ENCODE measurements at places on chromosomes 11 and 22.

- no peak for DNase-seq
These were observed 29.4 kb downstream of the CCDC90B start for GRCh38 chr11:83256602-83257340.

DNA sequence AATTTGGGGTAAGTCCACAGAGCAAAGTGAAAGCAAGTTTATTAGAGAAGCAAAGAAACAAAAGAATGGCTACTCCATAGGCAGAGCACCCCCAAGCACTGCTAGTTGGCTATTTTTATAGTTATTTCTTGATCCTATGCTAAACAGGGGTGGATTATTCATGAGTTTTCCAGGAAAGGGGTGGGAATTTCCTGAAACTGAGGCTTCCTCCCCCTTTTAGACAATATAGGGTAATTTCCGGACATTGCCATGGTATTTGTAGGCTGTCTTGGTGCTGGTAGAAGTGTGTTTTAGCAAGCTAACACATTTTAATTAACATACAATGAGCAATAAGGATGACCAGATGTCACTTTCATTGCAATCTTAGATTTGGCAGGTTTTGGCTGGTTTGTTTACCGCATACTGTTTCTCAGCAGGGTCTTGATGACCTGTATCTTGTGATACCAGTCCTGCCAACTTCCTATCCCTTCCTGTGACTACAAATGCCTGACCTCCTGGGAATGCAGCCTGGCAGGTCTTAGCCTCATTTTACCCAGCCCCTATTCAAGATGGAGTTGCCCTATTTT is 937 bp upstream of the C1QTNF6 start:
- DNase-seq: no peak

- DNase-seq: no peak
These were observed 118.3 kb downstream of the CD44 start for GRCh38 chr11:35257281-35257680.

GRCh38 chr11:75503531-75504099 is 22.1 kb downstream of the GDPD5 start:
- DNase-seq: no peak

GRCh38 chr22:31295360-31295759 is 3.1 kb upstream of the PIK3IP1 start:
- DNase-seq: no peak

DNA sequence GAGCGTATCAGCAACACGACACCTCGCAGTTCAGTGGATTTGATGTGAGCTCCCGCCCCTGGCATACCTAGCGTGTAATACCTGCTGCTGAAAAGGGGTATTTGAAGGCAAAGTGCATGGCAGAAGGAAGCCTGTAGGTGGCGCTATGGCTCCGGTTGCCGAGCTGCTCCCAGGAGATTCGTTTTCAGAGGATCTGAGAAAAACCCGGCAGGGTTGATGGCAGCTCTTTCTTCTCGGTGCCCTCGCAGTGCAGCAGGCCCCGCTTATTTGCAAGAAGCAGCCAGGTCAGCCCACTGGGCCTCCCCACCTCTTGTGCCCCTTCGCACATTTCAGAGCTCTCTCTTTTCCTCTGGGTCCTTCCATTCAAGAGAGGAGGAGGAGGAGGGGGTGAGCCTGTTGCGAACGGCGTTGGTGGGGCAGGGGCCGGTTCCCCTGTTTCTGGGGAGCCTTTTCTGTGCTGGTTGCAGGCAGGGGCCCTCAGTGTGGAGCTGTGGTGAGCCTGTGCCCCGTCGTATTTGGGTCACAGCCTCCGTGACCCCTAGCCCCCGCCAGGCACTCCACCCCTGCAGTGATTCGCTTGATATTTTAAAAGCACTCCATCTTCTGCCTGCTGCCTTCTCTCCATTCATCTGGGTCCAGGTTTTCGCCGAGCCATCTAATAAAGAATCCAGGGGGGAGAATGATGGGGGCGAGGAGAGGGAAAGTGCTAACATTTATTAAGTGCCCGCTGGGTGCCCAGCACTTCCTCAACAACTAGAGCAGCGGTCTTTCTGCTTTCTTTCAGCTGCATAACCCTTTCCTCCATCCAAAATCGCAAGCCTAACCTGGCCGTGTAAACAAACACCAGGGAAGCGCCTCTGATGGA is 85.3 kb upstream of the SYT13 start:
- DNase-seq: peak; percentile 87

GRCh38 chr22:46577368-46578249 is 40.2 kb upstream of the CELSR1 start:
- DNase-seq: no peak

- no peak for DNase-seq
These were observed 85.2 kb downstream of the FLI1 start for GRCh38 chr11:128779036-128779435.

- DNase-seq: no peak
These were observed 40.2 kb downstream of the SNX19 start for GRCh38 chr11:130876100-130876499.

DNA sequence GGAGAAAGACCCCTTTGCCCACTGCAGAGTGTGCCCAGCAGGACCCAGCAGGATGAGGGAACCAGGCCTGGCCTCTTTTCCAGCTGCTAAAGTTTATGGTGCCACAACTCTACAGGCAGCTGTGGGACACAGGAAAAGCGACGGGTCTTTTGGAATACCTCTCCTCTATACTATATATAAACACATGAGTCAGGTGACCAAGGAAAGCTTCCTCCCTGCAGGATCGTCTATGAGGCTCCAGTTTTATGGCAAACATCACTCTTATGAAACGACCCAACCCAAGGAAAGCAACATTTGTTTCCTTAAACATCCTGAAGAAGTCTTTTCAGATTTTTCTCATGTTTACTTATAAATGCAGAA is 102.8 kb upstream of the AKIP1 start:
- DNase-seq: no peak

DNA sequence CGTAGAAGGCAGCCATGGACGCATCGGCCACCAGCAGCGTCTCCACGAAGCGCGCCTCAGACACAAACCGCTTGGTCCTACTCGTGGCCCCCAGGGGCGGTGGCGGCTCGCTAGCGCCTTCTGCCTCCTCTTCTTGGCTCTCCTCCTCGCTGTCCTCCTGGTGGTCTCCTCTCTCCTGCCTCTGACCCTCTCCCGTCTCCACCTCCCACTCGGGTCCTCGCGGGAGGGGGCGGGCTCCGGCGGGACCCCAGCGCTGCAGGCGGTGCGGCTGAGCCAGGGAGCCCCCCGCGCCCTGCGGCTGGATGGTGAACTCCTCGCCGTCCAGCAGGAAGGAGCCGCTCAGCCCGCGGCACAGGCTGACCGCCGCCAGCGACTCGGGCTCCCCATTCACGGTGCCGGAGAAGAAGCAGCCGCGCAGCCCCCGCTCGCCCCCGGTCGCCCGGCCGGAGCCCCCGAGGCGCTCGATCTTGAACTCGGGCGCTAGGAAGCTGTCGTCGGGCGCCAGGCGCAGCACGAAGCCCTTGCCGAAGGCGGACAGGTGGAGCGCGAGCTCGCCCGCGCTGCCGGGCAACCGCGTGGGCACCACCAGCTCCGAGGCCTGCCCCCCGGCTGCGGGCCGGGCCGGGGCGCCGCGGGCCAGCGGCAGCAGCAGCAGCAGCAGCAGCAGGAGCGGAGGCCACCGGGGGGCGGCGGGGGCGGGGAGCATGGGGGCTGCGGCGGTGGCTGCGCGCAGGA is 661 bp downstream of the ADAMTS8 start:
- DNase-seq: no peak

DNA sequence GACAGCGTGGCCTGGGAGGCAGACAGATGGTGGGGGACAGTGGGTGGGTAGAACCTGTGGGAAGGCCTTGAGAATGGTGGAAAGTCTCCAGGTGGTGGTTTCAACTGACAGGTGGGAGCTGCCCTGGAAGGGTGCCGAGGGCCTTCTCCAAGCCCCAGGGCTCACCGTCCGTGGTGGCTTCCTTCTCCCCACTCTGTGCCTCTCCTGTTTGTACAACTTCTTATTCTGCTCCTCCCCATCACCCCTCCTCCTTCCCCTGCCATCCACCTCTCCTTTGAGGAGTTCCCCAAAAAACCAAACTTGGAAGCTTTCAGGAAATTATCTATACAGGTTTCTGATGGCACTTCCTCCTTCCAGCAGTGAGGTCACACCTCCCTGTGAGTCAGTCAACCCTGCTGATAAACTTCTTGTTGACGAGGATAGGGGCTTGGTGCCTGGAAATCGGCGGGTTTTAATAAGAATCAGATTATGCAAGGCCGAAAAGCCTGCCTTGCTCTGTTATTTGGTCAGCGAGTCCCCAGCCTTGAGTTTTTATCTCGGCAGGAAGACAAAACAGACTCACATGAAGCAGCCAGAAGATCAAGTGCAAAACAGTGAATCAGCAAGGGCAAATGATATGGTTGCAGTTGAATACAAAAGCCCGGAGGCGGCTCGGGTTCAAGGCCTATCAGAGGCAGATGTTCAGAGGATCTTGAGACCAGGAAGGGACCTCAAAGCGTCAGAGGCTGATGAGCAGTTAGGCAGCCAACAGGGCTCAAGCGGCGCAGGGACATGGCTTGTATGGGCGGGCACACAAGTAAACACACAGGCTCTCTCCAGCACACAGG is 9.5 kb upstream of the ST3GAL4 start:
- no peak for DNase-seq

GRCh38 chr22:47298017-47298785 is 535.8 kb downstream of the TBC1D22A start:
- DNase-seq: no peak

DNA sequence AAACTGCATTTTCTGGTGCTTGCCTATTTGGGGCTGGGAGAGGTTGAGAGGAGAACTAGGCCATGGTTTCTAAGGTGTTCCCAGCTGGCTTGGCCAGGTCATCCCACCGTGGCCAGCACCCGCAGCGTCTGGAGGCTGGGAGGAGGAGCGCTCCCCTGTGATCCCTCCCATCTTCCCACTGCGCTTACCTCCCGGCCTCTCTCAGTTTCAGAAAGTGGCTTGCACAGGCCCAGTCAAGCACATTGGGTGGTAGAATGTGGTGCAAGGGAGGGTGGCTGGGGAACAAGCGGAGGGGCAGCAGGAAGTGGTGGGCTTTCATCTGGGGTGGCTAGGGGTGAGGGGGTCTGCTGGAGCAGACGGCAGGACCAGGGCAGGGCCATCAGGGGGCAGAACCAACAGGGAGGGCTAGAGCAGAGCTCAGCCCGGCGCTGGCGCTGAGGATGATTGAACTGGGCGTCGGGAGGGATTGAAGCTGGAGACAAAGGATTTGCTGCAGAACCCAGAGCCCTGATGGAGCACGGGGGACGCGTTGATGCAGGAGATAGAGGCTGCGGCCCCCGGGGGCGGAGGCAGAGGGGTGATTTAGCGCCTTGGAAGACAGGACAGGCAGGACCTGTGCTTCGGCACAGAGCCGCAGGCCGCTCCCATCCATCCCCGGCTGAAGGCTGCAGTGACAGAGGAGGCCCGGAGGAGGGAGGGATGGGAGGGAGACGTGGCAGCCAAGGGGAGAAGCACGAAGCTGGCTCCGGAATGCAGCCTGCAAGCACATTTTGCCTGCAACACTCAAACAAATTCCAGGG is 76.0 kb downstream of the TRIM29 start:
- no peak for DNase-seq

GRCh38 chr22:49670456-49671330 is 157.0 kb downstream of the BRD1 start:
- no peak for DNase-seq

DNA sequence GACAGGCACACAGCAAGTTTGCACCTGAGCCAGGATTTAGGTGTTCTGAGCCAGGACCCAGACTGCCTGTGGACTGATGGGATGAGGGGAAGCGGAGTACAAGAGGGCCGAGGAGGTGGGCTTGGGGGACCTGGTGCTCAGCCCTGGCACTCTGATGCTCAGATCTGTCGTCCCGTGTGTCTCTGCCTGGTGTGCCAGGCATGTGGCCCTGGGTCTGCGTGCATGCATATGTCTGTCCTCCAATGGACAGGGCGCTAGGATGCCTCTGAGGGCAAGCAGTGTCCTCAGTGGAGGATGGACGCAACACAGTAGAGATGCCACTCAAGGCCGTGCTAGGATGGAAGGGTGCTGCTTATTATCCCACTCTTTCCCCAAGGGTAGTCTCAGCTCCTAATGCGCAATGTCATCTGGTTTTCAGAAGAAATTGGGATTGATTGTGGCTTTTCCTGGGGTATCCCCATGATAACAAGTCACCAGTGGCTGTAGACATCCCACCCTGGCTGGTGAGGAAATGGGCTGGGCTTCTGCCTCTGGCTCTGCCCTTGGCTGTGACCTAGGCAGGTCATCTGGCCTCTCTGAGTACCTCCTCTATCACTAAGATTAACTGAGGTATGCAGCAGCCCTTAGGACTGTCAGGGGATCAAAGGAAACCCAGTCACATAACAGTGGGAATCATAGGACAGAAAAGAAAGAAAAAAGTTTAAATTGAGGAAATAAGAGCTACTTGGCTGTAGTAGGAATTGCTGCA is 35.7 kb upstream of the SUSD2 start:
- DNase-seq: no peak

DNA sequence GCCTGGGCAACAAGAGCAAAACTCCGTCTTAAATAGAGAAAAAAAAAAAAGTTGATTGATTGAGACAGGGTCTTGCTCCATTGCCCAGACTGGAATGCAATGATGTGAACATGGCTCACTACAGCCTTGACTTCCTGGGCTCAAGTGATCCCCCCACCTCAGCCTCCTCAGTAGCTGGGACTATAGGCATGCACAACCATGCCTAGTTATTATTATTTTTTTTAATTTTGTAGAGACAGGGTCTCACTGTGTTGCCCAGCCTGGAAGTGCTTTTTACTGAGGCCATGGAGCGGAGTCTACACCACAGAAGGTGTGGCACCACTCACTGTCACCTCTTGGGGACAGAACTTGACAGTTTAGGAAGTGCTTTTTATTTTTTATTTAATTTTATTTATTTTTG is 17.8 kb downstream of the TRIOBP start:
- DNase-seq: no peak

- DNase-seq: no peak
These were observed 36.2 kb downstream of the UVRAG start for GRCh38 chr11:75851203-75851602.

DNA sequence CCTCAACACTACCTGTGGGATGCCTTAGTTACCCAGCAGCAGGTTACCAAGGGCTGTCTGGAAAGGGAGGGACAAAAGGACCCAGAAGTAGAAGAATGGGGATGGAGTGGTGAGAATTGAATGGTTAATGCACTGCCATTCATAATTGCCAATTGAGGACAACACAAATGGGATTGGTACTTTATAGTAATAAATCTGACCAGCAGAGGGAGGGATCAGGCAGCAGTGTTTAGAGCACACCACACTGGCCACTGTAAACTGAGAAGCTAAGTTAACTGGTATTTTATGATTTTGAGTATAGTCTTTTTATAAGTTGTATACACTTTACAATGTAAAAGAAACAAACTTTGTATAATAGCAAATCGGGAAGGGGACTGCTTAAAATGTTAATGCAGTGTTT is 10.7 kb downstream of the TBRG1 start:
- DNase-seq: no peak

GRCh38 chr11:94849839-94850238 is 81.7 kb downstream of the AMOTL1 start:
- no peak for DNase-seq

Measured in NCI-H1417 treated with DMSO at 0.1 percent for 48 hours (cell line).